ENCODE measurements at places on chromosomes 5 and 9. TPM values are rescaled to one million over a fixed set of nuclear protein-coding genes. Genes with fewer than 3 reads are reported as not detected.

The CNTFR gene
- 3.3 TPM for total RNA-seq

The IRX2 gene
- total RNA-seq = 60.8 TPM

The MARVELD2 gene
- total RNA-seq = 25.6 TPM

The STKLD1 gene
- 0.82 TPM for total RNA-seq

The ENHO gene
- total RNA-seq = 0.85 TPM

The PCDHB8 gene
- 2.1 TPM for total RNA-seq

The EGFLAM gene
- 7.6 TPM for total RNA-seq

The THBS4 gene
- total RNA-seq = 1.7 TPM

All from lung (tissue), 17 donors.